ENCODE measurements at places on chromosomes 16 and 17.

DNA sequence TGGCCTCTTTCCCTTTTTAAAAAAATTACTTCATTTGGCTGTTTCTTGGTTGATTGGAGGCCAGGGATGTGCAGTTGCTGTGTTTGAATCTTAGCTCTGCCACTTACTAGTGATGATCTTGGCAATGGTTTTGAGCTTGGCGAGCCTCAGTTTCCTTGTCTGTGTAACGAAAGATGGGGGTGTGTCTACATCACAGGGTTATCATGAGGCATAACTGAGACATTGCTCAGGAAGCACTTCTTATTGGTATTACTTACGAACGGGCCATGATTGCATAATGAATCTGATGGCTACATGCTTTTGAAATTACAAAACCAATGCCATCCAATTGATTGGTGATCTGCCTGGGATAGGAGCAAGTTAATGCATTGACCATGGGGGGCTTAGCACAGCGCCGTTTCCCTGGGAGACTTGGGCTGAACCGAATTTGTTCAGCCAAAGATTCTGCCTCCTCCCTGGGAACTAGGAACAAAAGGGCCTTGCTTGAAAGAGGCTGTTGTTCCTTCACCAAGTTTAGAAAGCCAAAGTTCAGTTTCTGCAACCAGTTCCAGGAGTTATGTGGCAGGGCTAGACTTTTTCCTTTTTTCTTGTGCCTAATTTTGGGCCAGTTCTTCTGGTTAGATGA is 21.9 kb downstream of the CMIP start:
- DNase-seq: no peak

GRCh38 chr16:24140730-24141129 is 115.4 kb upstream of the CACNG3 start:
- DNase-seq: no peak

DNA sequence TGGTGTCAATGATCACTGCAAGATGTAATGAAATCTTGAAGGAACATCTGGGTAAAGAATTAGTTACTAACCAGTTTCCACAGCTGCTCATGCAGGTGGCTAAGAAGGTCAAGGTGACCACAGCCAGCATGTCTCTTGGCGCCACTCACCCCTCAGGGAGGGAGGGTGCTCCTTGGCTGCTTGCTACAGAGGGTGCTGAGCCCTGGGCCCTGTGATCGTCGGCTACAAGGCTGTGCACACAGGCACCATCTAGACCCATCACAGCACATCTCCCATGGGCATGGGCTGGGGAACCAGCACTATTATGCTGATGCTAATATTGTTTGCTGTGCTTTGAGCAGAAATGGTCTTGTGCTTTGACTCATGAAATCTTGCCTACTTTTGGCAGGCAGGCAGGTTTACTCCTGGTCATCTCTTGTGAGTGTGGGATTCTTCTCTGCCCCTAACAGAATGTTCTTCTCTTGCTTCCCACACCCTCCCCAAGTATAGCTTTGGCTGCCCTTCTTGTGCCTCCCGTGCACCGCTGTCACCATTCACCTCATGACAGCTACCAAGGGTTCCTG is 36.4 kb downstream of the TXNDC11 start:
- no peak for DNase-seq

DNA sequence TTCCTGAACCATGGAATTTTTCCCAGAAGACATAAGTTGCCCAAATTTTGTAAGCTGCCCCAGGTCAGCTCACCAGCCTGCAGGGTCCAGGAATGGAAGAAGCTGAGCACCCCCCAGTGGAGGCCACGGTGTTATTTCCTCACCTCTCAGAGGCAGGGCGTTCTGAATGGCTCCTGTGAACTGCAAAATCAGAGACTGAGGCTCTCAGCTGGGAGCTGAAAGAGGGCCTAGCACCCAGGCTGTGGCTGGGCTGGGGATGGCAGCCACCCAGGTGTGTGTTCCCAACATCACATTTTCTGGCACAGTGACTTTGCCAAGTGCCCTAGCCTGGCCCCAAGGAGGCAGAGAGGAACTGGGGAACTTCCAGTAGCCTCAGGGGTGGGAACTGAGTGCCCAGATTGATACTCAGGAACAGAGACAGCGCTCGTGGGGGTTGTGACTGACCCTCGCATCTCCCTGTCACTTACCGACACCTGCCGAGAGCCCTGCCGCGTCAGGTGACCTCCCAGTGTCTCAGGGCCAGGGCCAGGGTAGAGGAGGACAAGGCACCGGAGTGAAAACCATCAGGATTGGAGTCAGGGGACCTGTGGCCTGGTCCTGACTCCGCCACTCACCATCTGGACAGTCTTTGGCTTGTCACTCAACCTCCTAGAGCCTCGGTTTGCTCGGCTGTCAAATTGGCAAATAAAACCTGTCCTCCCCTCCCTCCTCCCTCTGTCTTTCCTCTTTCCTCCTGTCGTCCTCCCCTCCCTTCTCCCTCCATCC is 11.3 kb downstream of the CACNG4 start:
- DNase-seq: no peak

- DNase-seq: no peak
Observed at GRCh38 chr16:87828907-87829621, 40.2 kb downstream of the SLC7A5 start.

DNA sequence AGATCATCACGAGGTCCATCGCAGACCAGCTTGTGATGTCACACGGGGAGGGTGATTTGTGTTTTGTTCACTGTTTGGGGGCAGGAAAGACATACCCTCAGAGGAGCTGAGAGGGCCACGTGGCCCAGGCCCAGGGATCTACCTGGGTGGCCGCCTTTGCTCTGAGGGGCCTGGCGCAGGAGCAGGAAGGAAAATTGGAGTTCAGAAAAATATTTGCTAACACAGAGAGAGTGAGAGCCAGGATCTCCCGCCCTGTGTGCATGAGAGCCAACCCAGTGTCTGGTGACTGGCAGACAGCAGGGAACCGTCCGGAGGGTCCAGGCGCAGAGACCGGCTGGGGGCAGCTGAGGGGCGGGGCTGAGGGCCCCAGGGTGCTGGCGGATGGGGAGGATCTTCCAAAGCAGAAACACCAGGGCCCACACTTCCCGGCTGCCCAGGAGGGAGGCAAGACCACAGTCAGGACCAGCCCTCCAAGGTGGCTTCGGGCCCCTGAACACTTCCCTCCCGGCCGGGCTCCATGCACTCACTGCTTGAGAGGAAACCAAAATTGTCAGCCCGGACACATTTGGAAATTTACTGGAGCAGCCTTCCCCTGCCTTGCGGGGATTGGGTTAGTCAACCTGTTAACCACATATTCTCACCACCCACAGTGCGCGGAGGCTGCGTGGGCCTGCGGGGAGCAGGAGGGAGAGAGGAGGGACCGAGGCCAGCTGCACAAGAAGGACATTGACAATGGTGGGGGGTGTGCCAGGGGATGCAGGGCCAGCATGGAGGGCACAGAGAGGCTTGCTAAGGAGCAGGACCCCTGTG is 52.6 kb downstream of the RBFOX3 start:
- DNase-seq: no peak

- no peak for DNase-seq
Observed at GRCh38 chr17:41615454-41615853, 2.9 kb upstream of the KRT16 start.

DNA sequence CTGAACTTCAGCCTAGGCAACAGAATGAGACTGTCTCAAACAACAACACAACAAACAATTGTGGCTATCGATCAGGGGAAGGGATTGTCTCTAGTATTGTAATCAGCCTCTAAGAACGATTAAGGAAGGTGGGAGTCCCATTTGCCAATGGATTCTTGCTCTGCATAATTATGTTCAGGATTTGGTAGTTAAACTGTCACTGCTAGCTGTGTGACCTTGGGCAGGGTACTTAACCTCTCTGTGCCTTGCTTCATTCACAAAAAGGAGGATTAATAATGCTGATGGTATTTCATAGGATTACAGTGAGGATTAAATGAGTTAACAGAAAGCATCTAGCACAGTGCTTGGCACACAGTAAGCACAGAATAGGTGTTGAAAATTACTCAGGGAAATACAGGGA is 6.7 kb upstream of the SSTR2 start:
- no peak for DNase-seq

DNA sequence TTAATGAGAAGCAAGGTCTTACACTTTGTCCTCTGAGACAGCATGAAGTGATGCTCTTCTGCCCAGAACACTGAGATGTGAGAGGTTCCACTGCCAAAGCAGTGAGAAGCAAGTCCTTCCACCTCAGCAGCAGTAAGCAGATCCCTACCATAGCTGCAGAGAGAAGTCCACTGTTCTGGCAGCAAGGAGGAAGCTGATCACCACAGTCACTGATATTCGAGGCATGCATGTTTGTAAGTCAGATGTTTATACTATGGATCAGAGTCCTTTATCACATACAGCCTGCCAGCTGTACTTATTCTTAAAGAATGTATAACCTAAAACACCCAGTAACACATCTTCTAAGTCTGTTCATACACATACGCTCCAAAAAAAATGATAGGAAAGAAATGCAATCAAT is 18.2 kb upstream of the METTL2A start:
- peak; percentile 3 for DNase-seq
